Smooth muscle cell of the coronary artery (primary cell): ENCODE measurements at places on chromosomes 16 and 17. TPM values are rescaled to one million over a fixed set of nuclear protein-coding genes. Genes with fewer than 3 reads are reported as not detected.

Gene AKAP1
- total RNA-seq, result 11.5 and 21.5 TPM in 2 replicates

Gene CLUH
- total RNA-seq, result 28.0 and 46.0 TPM in 2 replicates

Gene ANKS4B
- not detected in 2 replicates for total RNA-seq

Gene GGA2
- total RNA-seq, result 18.8 and 19.3 TPM in 2 replicates

Gene GDPD1
- 0.35 and 2.3 TPM in 2 replicates for total RNA-seq

Gene WBP2
- 21.3 TPM in 2 replicates for total RNA-seq

Gene TM4SF5
- total RNA-seq, result not detected in 2 replicates

Gene DDX52
- total RNA-seq, result 12.5 and 13.0 TPM in 2 replicates

Gene LSM12
- total RNA-seq, result 13.7 and 21.1 TPM in 2 replicates

Gene NME2
- total RNA-seq, result 825 and 834 TPM in 2 replicates

Gene ADAP2
- 0.30 and 2.0 TPM in 2 replicates for total RNA-seq

Gene KRT9
- total RNA-seq, result not detected in 2 replicates

Gene C17orf50
- total RNA-seq, result not detected in 2 replicates

Gene HEATR3
- total RNA-seq, result 11.1 and 18.9 TPM in 2 replicates

Gene BRICD5
- 2.9 and 4.0 TPM in 2 replicates for total RNA-seq

Gene GRB7
- total RNA-seq, result under 0.01 and 0.60 TPM in 2 replicates

Gene CCDC144A
- total RNA-seq, result 2.3 and 12.0 TPM in 2 replicates

Gene TAF1C
- total RNA-seq, result 7.7 and 15.6 TPM in 2 replicates

Gene KCNH6
- not detected in 2 replicates for total RNA-seq

Gene HEATR9
- not detected in 2 replicates for total RNA-seq

Gene SYT17
- 0.12 and 0.15 TPM in 2 replicates for total RNA-seq

Gene CALB2
- total RNA-seq, result 0.08 TPM in 1 of 2 replicates, not detected in the other

Gene MAF
- 0.30 and 18.4 TPM in 2 replicates for total RNA-seq

Gene KRTAP9-4
- not detected in 2 replicates for total RNA-seq

Gene GNAO1
- total RNA-seq, result 0.12 TPM in 1 of 2 replicates, not detected in the other

Gene CCL16
- not detected in 2 replicates for total RNA-seq

Gene GABARAP
- total RNA-seq, result 180 and 222 TPM in 2 replicates

Gene MEIOB
- total RNA-seq, result 0.23 TPM in 1 of 2 replicates, not detected in the other

Gene CTF1
- 0.23 and 0.98 TPM in 2 replicates for total RNA-seq

Gene ABCC12
- total RNA-seq, result not detected in 2 replicates

Gene VMP1
- total RNA-seq, result 125 and 227 TPM in 2 replicates

Gene MYO15B
- 1.6 and 4.0 TPM in 2 replicates for total RNA-seq

Gene DRC7
- total RNA-seq, result 0.23 TPM in 1 of 2 replicates, not detected in the other

Gene ZFP3
- total RNA-seq, result 0.47 and 0.90 TPM in 2 replicates

Gene KRTAP1-4
- total RNA-seq, result not detected in 2 replicates

Gene PRSS36
- 0.45 TPM in 1 of 2 replicates, not detected in the other for total RNA-seq

Gene DNAH9
- total RNA-seq, result under 0.01 TPM in 1 of 2 replicates, not detected in the other

Gene GUCY2D
- not detected in 2 replicates for total RNA-seq

Gene SLC22A31
- 0.47 and 0.53 TPM in 2 replicates for total RNA-seq

Gene GRAP
- 0.08 TPM in 1 of 2 replicates, not detected in the other for total RNA-seq

Gene AP2B1
- total RNA-seq, result 38.6 and 57.1 TPM in 2 replicates

Gene CD300LG
- total RNA-seq, result not detected in 2 replicates

Gene TEX19
- 0.08 TPM in 1 of 2 replicates, not detected in the other for total RNA-seq

Gene FGF11
- total RNA-seq, result 2.6 and 5.4 TPM in 2 replicates

Gene CACNG1
- total RNA-seq, result not detected in 2 replicates

Gene CBFA2T3
- not detected in 2 replicates for total RNA-seq

Gene HLF
- under 0.01 and 0.23 TPM in 2 replicates for total RNA-seq

Gene GLIS2
- 0.70 and 3.4 TPM in 2 replicates for total RNA-seq

Gene KRTAP2-3
- not detected in 2 replicates for total RNA-seq

Gene SNF8
- 107 and 164 TPM in 2 replicates for total RNA-seq

Gene PDPK1
- total RNA-seq, result 10.5 and 12.0 TPM in 2 replicates

Gene SLFN12L
- total RNA-seq, result under 0.01 TPM in 1 of 2 replicates, not detected in the other

Gene DNAI2
- not detected in 2 replicates for total RNA-seq

Gene TMC7
- total RNA-seq, result 0.12 and 1.7 TPM in 2 replicates

Gene TP53TG3
- 0.35 TPM in 1 of 2 replicates, not detected in the other for total RNA-seq

Gene EFCAB13
- 5.0 and 5.5 TPM in 2 replicates for total RNA-seq
